T-helper 2 cell treated with Interferon-gamma antibody and Interleukin-4, amounts not matched to agents 5 μg/mL and 100 μg/mL, for 36 hours (primary cell): ENCODE measurements at places on chromosomes 5 and 9.
A peak's percentile ranks its signal among the peaks of the same experiment; 100 is the strongest.

DNA sequence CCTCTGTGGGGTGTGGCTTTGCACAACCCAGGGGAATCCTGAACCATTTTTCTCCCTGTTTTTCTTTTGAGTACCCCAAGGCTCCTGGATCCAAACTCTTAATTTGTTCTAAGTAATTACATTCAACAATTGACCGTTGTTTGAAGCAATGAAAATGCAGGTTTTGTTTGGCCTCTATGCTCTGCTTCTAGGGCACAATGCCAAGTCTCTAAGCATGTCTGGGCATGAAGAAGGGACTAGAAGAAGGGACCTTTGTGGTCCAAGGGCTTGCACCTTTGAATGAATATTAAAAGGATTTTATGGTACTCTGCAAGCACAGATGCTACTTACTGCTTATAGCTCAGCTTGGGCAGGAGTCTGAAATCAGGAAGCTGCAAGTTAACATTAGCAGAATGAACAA, 6.6 kb upstream of the ENC1 start:
- peaks cover 47% of the 10 kb centered on the region for H3K27me3 ChIP-seq
- no peak overlapping the region for H3K4me3 ChIP-seq
- DNase-seq = no peak
- no peaks in the 10 kb centered on the region for H3K36me3 ChIP-seq

DNA sequence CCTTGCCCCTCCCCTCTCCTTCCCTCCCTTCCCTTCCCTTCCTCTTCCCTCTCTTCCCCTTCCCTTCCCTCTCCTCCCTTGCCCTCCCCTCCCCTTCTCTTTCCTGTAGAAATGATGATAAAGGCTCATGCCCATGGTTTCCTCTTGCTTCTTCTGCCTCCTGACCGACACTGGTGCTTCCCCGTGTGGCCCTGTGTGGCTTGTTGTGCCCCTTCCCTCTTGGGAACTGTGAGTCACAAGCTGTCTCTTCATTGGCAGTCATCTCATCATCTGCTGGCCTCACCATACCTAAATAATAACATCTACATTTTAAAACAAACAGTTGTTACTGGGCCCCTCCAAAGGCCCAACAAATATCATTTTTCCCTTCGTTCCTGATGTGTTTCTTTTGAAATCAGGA, 11.7 kb upstream of the CARNMT1 start:
- DNase-seq = no peak
- no peaks in the 10 kb centered on the region for H3K36me3 ChIP-seq
- peaks cover 15% of the 10 kb centered on the region for H3K27me3 ChIP-seq
- no peak overlapping the region for H3K4me3 ChIP-seq

DNA sequence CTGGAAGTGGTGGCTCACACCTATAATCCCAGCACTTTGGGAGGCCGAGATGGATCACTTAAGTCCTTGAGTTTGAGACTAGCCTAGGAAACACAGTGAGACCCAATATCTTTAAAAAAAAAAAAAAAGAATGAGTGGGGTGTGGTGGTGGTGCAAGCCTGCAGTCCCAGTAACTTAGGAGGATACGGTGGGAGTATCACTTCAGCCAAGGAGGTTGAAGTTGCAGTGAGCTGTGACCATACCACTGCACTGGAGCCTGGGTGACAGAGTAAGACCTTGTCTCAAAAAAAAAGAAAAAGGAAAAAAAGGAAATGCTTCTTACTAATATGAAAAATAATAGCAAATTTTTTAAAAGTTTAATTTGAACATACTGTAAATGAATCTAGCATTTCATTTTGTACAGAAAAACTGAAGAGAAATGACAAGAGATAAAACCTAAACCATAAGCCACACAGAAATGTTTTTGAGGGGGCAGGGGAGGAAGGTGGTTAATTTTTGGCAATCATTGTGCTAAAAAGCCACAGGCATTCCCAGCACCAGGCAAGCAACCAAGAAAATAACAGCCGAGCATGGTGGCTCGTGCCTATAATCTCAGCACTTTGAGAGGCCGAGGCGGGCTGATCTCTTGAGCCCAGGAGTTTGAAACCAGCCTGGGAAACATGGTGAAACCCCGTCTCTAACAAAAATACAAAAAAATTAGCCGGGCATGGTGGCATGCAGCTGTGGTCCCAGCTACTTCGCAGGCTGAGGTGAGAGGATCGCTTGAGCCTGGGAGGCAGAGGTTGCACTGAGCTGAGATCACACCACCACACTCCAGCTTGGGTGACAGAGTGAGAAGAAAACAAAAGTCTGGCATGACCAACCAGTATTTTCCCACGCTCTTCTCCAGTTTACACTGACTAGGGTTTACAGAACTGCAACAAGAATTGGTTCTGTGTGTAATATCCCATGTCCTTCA, 114.5 kb upstream of the NR5A1 start:
- peaks cover 9% of the 10 kb centered on the region for H3K27me3 ChIP-seq
- H3K27ac ChIP-seq = no peak overlapping the region
- no peak overlapping the region for H3K4me3 ChIP-seq
- no peak for DNase-seq

DNA sequence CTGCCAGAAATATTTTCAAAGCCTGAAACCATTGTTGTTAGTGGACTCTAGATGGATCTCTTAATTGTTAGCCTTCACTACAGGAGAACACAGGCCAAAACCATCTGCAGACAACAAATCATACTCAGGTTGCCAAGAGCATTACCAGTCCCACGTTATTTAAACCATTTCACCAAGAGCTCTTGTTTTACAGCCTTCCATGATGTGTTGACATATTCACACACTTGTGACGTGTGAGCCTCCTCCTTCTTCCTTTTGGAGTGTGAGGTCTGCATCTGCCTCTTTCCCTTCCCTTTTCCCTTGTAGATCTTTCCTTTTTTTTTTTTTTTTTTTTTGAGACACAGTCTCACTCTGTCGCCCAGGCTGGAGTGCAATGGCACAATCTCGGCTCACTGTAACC, 279.0 kb downstream of the AUH start:
- no peaks in the 10 kb centered on the region for H3K27me3 ChIP-seq
- H3K4me3 ChIP-seq = no peak overlapping the region

GRCh38 chr9:4814913-4815312, 22.2 kb downstream of the RCL1 start:
- peaks cover 22% of the 10 kb centered on the region for H3K36me3 ChIP-seq
- peak overlapping the region; percentile 24 for H3K4me3 ChIP-seq
- DNase-seq = no peak
- peaks cover 23% of the 10 kb centered on the region for H3K4me1 ChIP-seq

GRCh38 chr9:86876621-86877196, 70.6 kb downstream of the GAS1 start:
- no peak overlapping the region for H3K27ac ChIP-seq
- no peak overlapping the region for H3K4me3 ChIP-seq
- H3K27me3 ChIP-seq = no peaks in the 10 kb centered on the region
- H3K36me3 ChIP-seq = no peaks in the 10 kb centered on the region
- no peaks in the 10 kb centered on the region for H3K4me1 ChIP-seq

DNA sequence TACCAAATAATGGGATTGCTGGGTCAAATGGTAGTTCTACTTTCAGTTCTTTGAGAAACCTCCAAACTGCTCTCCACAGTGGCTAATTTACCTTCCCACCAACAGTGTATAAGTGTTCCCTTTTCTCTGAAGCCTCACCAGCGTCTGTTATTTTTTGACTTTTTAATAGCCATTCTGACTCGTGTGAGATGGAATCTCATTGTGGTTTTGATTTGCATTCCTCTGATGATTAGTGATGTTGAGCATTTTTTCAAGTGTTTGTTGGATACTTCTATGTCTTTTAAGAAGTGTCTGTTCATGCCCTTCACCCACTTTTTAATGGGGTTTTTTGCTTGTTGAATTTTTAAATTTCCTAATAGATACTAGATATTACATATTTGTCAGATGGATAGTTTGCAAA, 28.4 kb upstream of the SUSD1 start:
- DNase-seq = no peak
- H3K27me3 ChIP-seq = no peaks in the 10 kb centered on the region
- H3K4me3 ChIP-seq = no peak overlapping the region
- no peak overlapping the region for H3K27ac ChIP-seq
- H3K4me1 ChIP-seq = peaks cover 6% of the 10 kb centered on the region

DNA sequence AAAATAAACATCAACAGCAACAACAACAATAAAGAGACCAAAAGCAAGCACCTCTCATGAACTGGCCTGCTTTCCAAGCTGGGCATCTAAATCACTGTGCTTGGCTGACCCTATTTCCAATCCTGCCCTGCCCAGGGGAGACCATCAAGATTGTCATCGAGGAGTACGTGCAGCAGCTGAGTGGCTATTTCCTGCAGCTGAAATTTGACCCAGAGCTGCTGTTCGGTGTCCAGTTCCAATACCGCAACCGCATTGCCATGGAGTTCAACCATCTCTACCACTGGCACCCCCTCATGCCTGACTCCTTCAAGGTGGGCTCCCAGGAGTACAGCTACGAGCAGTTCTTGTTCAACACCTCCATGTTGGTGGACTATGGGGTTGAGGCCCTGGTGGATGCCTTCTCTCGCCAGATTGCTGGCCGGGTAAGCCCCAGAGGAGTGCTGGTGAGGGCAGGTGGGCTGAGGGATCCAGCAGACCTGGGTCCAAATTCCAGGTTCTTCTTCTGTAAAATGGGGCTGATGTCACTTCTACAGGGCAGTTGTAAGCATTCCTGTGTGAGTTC, 15.6 kb downstream of the PTGS1 start:
- no peak overlapping the region for H3K4me3 ChIP-seq
- DNase-seq = no peak
- H3K36me3 ChIP-seq = no peaks in the 10 kb centered on the region

DNA sequence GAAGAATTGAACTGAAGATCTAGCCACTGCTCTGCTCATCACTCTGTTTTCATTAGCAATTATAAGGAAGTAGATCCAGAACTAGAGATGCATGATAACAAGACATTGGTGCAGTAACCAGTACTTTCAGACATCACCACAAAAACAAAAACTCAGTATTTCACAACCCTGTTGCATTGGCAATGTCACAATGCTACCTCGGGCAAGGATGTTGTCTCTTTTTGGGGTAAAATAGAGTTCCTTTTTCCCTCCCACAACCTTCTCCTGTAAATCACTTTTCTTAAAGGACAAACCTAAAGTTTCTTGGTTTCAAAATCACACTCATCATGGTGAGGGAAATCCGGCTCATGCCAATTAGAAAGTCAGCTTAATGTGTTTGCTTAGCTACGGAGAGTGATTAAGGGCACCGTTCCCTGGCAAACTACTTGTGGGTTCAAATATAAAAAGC, 420.1 kb upstream of the MEF2C start:
- no peaks in the 10 kb centered on the region for H3K36me3 ChIP-seq
- no peak overlapping the region for H3K4me3 ChIP-seq
- H3K27me3 ChIP-seq = no peaks in the 10 kb centered on the region
- no peak for DNase-seq

GRCh38 chr9:70618784-70619183, 204.3 kb upstream of the KLF9 start:
- H3K27ac ChIP-seq = no peak overlapping the region
- no peaks in the 10 kb centered on the region for H3K36me3 ChIP-seq
- H3K4me1 ChIP-seq = no peaks in the 10 kb centered on the region
- H3K4me3 ChIP-seq = no peak overlapping the region
- no peaks in the 10 kb centered on the region for H3K27me3 ChIP-seq

DNA sequence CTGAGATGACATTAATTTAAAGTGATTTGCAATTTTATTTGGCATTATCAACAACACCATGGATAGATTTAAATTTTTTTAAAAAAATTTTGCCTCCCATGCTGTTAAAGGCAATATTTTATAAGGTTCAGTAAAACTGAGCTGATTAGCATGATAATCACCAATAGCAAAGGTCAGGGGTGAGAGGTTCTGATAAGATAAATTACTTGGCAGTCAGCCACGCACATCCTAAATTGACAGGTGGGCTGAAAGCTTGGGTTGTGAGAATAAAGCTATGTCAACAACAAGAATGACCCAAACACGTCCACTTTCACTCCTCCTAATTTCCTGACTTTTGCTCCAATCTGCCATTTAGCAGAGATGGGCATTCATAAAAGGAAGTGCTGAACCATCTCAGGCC, 127.1 kb downstream of the LHFPL2 start:
- H3K36me3 ChIP-seq = no peaks in the 10 kb centered on the region
- peaks cover 18% of the 10 kb centered on the region for H3K27me3 ChIP-seq
